ENCODE measurements at places on chromosomes 1 and 21.

DNA sequence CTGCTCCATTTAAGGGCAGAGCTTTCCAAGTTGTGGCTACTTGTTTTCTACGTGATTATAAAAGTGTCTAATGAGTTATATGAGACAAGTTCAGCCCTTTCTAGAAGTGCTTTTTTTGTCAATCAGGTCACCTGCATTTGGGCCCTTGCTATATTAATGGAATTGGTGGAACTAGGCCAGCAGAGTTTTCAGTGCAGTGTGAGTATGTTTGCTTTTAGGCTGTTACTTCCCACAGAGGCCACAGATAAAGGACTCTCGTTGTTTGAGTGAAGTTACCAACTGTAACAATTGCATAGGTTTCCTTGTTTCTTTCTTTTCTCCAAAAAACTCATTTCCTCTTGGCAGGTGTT, 10.9 kb downstream of the SMAP2 start:
- no peak for DNase-seq

DNA sequence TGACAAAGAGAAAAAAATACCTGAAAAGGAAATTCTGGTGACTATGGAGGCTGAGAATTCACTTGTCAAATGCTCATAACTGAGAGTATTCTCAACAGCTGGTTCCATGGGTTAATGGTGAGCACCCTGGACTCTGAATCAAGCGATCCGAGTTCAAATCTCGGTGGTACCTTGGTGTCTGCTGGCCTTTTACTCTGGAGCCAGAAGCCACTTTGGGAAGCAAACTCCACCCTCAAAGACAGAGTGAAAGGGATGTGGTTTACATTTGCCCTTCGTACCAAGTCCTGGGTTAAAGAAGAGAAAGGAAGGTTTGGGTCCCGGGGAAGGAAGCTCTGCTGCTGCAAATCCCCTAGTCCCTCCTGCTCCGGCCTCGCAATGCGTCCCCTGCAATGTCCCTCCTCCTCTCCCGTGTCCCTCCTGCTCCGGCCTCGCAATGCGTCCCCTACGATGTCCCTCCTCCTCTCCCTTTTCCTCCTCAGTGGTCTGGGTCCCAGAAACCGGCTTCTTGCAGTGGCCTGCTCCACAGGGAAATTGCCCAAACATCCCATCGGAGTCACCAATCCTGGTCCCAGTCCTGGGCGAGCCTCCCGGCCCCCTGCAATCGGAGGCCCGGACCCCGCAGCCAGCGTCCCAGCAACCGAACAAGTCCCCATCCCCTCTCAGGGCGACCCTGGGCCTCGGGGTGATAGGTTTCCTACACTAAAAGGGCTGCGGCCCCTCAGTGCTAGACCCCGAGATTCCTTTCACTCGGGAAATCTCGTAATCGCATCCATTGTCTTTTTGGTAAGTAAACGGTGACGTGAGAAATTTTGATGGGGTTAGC, 129.4 kb downstream of the PPIAL4G start:
- DNase-seq = no peak

DNA sequence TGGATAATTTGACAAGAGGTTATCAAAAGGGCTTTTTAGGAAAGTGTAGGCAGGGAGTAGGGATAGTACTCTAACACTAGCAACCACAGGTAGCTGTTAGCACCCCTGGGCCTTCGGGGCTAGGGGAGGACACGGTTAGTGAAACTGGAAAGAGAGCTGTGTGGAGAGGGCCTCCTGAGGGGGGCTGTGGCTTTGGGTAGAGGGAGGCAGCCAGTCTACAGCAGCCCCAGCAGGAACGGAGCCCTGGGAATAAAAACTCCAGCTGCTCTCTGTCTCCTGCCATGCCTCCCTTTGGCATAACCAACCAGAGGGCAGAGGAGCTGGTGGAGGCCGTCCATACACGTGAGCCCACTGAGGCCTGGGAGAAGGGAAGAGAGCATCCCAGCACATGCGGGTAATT, 223.2 kb downstream of the FOXD2 start:
- DNase-seq = no peak

GRCh38 chr1:194339471-194339870, 1153.1 kb upstream of the B3GALT2 start:
- DNase-seq = no peak

DNA sequence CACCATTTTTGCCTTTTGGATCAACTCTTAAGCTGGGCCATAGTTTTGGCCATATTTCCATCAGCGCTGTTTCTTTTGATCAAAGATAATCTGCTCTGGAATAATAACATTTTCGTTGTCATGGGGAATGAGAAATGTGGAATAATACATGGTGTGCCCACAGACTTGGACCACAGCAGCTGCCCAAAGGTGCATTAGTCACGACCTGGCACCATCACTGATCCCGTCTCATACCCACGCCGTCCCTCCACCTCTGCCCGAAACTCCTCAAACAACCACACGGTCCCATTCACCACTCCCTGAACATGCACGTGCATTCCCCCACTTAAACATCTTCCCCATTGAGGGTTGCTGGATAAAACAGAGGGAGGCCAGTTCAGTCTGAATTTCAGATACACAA, 76.9 kb downstream of the SLC66A1 start:
- DNase-seq = no peak

DNA sequence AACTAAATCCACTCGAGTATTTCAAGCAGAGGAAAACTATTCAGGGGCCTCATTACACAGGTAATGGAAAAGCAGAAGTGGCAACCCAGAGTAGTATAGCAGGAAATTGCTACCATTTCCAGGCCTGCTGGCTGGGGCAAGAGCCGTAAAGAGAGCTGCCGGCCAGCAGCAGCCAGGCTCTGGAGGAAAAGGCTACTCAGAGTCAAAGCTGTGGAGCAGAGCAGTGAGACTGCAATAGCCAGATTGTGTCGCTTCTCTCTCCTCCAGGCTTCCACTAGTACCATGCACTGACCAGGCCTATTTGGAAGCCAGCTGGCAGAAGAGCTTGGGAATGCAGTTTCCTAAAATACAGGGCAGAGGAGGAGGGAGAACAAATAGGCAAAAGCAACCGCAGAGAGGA, 155.5 kb downstream of the OMA1 start:
- no peak for DNase-seq

- DNase-seq = no peak
These were observed 52.8 kb downstream of the NENF start for GRCh38 chr1:212485571-212485912.

DNA sequence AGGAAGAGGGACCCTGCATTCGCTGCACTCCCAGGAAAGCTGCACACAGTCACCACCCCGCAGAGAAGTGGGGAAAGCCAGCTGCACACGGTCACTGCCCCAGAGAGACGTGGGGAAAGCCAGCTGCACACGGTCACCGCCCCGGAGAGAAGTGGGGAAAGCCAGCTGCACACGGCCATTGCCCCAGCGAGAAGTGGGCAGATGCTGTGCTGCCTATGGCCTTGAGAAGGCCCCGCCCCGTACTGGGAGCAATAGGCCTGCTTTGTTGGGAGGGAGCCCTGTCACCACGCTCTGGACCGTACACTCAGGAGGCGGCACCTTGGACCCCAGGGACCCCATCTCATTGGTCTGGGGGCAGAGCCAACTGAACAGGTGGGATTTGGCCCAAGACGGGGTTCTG, 4.3 kb upstream of the GPR153 start:
- no peak for DNase-seq

DNA sequence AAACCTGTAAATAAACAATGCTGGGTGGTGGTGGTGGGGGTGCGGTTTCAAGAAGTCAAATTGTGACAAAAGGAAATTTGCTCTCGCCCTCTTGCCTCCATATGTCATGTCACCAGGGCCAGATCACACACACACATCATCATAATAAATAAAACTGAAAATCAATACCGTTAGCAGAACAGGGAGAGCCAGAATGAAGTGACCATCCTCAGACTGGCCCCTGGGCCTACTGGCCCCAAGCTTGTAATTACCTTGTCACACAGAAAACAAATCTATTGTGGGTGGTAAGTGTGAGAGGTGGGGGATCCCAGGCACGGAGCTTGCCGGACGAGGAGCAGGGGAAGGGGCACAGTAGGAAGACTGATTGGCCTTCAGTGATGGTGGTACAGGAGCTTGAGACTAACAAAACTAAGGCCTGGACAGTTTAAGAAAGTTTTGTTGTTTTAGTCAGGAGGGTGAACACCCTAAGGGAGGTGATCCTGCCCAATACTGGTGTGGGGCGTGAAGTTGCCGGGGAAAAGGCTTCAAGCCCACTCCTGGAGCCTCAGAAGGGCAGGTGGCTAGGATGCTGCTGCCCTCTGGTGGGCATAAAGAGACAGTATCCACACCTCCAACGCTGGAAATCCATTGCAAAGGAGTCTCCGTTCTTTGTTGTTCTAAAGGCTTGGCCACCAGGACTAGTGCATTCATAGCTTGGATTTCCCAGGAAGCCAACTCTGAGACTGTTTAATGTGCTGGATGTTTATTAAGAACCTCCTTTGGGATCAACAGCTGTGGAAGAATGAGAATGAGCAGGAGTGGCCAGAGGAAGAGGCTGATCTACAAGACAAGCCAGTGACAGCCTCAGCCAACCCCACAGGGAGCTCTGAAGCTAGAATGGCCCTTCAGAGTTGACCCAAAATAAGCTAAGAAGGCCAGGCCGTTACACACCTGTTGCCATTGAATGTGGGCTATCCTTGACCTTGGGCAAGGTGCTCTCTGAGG, 8.1 kb upstream of the C1orf216 start:
- peak; percentile 51 for DNase-seq

DNA sequence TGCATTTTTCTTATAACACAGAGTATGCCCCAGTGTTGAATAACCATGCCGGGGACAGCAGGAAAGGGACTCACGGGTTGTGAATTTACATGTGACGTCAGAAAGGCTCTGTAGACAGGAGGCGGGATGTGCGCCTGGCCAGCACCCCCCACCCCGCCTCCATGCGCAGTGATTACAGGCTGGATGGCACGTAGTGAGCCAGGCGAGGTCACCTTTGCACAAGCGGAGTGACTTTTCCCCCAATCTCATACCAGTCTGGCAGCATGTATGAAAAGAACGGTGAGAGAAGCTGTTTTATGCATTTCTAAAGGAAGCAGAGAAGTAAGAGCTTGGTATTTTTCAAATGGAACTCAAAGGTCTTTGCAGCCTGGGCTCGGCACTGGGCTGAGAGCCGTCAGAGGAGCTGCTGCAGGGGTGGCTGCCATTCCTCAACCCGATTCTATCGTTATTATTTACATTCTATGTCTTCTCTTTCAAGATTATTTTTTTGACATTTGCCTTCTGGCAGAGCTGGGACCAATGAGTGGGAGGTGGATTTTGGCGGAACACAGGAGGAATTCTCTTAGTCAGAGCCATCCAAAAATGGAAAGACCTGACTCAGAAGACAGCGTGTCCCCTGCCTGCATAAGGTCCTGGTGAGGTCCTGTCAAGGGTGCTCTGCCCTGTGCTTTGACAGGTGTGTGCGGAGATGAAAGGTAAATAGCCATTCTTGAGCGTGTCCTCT, 115.6 kb upstream of the SLC45A1 start:
- DNase-seq = no peak

- DNase-seq = no peak
These were observed 22.8 kb upstream of the RGS1 start for GRCh38 chr1:192552760-192553191.

GRCh38 chr1:236495467-236496112, 28.2 kb upstream of the LGALS8 start:
- DNase-seq = no peak

DNA sequence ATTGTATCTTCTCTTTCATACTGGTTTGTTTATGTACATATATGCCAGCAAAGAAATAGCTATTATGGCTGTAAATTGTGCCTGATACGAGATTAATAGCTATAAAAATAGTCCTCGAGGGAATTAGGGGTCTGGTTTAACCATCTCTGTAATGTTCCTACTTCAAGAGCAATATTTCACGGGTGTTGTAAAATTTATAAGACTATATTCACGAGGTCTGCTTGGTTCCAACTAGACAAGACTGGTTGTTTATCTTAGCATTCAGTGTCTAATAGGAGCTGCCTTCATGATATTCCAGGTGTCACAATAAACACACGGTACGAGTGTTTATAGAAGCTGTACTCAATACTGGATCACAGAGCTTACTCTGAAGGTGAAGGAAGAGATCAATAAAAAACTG, 389.9 kb downstream of the SIPA1L2 start:
- DNase-seq = no peak

DNA sequence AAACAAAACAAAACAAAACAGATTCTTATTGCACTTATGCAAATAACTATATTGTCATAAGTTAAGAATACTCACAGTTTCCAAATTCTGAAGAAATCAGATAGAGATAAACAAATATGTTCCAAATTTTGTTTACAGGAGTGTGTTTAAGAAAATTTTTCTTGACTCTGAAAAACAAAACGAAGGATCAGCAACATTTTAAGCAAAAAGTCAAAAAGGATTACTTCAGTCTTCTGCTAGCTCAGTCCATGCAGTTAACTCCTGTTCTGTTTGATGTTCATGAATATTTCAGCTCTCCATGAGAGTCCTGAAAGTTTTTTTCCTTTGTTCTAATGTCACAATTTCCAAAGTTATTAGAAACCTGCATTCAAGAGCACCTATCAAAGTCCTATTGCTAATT, 33.2 kb upstream of the KLF18 start:
- no peak for DNase-seq

DNA sequence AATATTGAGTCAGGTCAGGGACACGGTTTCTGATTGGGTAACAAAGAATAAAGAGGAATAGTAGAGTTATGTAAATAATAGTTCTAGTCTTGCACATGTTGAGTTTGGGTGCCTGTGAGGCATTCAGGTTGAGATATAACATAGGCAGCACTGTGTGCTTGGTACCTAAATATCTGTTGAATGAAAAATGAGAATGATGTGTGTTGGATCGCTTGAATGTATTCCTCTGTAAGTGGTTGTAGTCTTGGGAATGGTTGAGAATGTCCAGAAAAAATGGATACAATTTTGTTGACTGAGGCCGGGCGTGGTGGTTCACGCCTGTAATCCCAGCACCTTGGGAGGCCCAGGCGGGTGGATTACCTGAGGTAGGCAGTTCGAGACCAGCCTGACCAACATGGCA, 116.3 kb upstream of the HNRNPU start:
- no peak for DNase-seq

DNA sequence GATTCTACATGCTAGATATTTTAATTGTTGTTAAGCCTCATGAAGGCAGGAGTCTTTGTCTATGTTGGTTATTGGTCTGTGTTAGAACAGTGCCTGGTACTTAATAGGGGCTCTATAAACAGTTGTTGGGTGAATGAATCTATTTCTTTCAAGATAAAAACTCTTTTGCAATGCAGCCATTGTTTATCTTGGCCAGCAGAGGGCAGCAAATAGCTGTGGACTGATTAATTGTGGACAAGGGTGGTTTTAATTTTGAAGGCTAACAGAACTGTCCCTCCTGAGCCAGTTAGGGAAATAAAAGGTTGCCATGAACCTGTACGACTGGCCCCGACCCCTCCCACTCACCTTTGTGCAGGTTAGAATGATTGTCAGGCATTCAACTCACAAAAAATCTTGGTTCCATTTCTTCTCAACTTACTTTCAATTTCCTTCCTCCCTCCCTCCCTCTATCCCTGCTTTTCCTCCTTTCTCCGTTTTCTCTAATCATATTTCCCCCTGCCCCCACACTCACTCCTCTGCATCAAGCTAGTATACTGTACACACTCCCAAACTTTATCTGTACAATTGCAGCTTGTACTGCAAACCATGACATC, 66.3 kb upstream of the DIRAS3 start:
- DNase-seq = peak; percentile 31

All from progenitor cell of endocrine pancreas (in vitro differentiated cells).